ENCODE measurements at places on chromosomes 6 and 20.

GRCh38 chr20:55696520-55696919 is 308.8 kb downstream of the CBLN4 start:
- H3K4me1 ChIP-seq = no peaks in the 10 kb centered on the region
- H3K27ac ChIP-seq = no peak overlapping the region
- DNase-seq = no peak
- H3K36me3 ChIP-seq = no peaks in the 10 kb centered on the region

- peaks cover 12% of the 10 kb centered on the region for H3K27me3 ChIP-seq
- H3K27ac ChIP-seq = no peak overlapping the region
Observed at GRCh38 chr20:18041462-18041861, 16.3 kb downstream of the OVOL2 start.

DNA sequence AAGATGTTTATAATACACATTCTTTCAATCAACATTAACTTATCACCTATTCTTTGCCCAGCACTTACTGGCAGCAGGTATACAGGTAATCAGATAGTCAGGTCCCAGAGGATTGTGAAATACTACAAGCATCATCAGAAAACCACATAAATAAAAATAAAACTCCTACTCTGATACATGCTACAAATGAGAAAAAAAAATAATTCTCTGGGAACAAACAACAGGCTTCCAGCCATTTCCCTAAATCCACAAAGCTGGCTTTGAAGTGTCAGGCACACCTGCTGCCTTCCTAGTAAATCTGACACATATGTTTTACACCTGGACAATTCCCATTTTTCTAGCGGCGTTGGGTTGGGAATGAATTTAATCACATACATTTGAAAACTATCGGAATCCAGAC is 384.5 kb upstream of the CDH4 start:
- no peaks in the 10 kb centered on the region for H3K36me3 ChIP-seq
- H3K4me3 ChIP-seq = no peak overlapping the region
- H3K27me3 ChIP-seq = peaks cover 5% of the 10 kb centered on the region
- H3K4me1 ChIP-seq = no peaks in the 10 kb centered on the region
- no peak overlapping the region for H3K27ac ChIP-seq
- DNase-seq = no peak

DNA sequence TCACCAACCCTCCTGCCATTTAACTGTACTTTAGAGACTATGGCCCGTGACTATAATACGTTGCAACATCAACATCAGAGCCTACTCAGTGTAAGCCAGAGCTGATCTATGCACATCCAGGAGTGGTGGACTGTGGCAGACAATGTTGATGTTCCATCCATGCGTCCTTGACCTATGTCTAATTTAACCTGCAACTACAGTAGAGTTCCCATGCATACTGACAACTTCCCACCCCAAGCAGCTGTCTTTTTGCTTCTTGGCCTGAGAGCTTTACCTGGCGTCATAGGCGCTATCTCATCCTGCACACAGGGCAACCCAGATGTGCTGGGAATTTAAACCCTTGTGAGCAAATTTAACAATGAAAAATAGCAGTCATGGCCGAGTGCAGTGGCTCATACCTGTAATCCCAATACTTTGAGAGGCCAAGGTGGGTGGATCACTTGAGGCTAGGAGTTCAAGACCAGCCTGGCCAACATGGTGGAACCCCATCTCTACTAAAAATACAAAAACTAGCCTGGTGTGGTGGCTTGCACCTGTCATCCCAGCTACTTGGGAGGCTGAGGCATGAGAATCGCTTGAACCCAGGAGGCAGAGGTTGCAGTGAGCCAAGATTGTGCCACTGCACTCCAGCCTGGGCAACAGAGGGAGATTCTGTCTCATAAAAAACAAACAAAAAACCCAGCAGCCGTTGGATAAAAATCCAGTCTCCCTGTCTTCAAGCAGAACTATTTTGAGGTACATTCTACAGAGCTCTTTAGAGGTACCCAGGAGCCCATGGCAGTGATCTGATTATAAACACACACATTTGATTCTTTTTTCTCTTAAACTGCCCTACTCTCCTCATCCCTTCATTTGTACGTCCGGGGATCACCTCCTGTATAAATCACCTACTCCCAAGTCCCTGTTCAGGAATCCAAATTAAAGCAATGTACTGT is 22.0 kb downstream of the PERP start:
- H3K27ac ChIP-seq = no peak overlapping the region
- H3K36me3 ChIP-seq = no peaks in the 10 kb centered on the region
- no peak overlapping the region for H3K4me3 ChIP-seq

DNA sequence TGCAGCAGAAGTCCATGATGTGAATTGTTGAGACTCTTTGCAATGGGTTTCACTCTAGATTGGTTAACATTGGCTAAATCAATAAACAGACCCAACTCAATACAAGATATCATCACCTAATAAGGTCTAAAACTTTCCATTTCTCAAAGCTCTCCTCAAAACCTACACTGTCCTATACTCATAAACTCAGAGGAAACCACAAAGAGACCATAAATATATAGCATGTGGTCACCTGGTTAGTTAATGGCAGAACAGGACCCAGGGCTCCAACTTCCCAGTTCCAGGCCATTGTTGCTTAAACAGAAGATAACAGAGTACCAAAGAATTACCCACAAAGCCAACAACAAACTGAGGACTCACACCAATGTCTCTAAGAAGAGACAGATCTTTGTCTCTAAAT is 12.0 kb downstream of the RTN4IP1 start:
- peaks cover 9% of the 10 kb centered on the region for H3K36me3 ChIP-seq
- H3K27me3 ChIP-seq = no peaks in the 10 kb centered on the region
- no peak overlapping the region for H3K27ac ChIP-seq
- peaks cover 9% of the 10 kb centered on the region for H3K4me1 ChIP-seq

DNA sequence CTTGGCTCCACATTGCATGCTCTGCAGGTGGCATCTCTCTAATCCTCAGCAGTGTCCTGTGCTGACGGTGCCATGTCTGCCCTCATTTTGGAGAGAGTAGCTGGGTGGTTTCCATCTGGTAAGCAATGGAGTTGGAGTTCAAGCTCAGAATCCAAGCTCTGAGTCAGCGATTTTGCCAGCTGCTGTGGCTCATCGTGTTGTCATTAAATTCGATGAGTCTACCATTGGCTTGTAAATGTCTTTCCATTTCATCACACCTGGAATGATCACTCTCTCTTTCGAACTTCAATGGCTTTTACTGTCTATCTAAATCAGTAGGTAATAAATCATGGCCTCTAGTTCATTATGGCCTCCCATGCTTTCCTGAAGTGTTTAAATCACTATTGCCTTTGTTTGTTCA is 378.5 kb upstream of the TSHZ2 start:
- no peaks in the 10 kb centered on the region for H3K27me3 ChIP-seq
- no peak overlapping the region for H3K4me3 ChIP-seq
- H3K36me3 ChIP-seq = no peaks in the 10 kb centered on the region

GRCh38 chr6:131381052-131381708 is 191.8 kb upstream of the ARG1 start:
- H3K27ac ChIP-seq = no peak overlapping the region
- H3K36me3 ChIP-seq = peaks cover 6% of the 10 kb centered on the region
- DNase-seq = no peak
- H3K27me3 ChIP-seq = no peaks in the 10 kb centered on the region

DNA sequence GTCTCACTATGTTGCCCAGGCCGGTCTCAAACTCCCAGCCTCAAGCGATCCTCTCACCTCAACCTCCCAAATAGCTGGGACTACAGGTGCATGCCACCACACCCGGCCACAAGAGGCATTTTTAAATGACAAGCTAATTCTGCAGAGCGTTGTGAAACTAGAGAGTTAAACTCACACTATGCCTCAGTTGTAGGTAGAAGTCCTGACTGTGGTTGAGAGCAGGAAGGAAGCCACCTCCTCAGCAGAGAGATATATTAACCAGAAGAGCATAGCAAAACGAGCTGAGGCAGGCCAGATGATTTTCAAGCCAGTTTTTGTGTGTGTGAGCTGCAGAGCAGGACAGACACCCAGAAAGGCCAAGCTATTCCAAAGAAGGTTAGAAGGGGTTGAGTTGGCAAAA is 150.3 kb downstream of the MBOAT1 start:
- no peak for DNase-seq
- no peaks in the 10 kb centered on the region for H3K36me3 ChIP-seq
- peaks cover 3% of the 10 kb centered on the region for H3K27me3 ChIP-seq

- H3K4me3 ChIP-seq = no peak overlapping the region
- DNase-seq = no peak
- peaks cover 11% of the 10 kb centered on the region for H3K4me1 ChIP-seq
- H3K36me3 ChIP-seq = no peaks in the 10 kb centered on the region
Observed at GRCh38 chr6:35489995-35490791, 6.7 kb downstream of the TEAD3 start.

DNA sequence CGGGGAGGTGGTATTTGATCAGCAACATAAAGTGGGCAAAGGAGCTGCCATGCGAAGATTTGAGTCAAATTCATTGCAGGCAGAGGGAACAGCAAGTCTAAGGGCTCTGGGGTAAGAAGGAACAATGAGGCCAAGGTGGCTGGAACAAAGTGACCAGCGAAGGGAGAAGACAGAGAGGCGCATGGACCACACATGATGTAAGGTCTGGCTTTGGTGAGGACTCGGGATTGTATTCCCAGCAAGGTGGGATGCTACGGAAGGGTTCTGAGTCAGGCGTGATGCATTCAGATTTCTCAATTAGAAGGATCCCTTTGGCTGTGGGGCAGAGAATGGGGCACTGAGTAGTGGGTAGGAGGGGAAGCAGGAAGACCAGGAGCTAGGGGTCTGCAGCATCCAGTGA is 30.7 kb upstream of the CDH22 start:
- H3K36me3 ChIP-seq = no peaks in the 10 kb centered on the region
- H3K4me3 ChIP-seq = no peak overlapping the region

DNA sequence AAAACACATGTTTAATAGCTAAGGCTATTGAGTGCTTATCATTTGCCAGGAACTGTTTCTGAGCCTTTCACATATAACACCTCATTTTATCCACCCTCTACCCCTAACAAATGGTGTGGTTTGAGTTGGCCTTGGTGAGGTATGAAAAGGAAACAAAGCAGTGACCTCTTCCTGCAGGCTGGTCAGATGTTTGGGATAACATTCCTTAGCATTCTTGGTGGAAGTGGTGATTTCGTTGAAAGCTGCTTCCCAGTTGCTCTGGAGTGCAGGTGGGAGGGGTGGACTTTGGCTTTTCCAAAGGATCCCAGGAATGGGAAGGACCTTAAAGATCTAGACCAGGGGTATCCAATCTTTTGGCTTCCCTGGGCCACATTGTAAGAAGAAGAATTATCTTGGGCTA is 41.3 kb downstream of the CARMIL1 start:
- H3K36me3 ChIP-seq = no peaks in the 10 kb centered on the region
- H3K27ac ChIP-seq = no peak overlapping the region

- no peak overlapping the region for H3K27ac ChIP-seq
- DNase-seq = no peak
- peaks cover 2% of the 10 kb centered on the region for H3K4me1 ChIP-seq
- H3K27me3 ChIP-seq = no peaks in the 10 kb centered on the region
Observed at GRCh38 chr6:97059473-97059872, 134.9 kb downstream of the KLHL32 start.

- no peak overlapping the region for H3K4me3 ChIP-seq
- H3K27me3 ChIP-seq = no peaks in the 10 kb centered on the region
- H3K27ac ChIP-seq = no peak overlapping the region
- H3K36me3 ChIP-seq = no peaks in the 10 kb centered on the region
Observed at GRCh38 chr6:22003287-22003686, 293.5 kb downstream of the PRL start.

All from activated naive CD4-positive, alpha-beta T cell treated with anti-CD3 and anti-CD28 coated beads for 36 hours (primary cell).